ENCODE measurements at places on chromosomes 6 and 20.

GRCh38 chr20:44770484-44771171 lies 25.0 kb downstream of the KCNK15 start:
- DNase-seq: no peak

- DNase-seq: no peak
These were observed 70.6 kb downstream of the HDDC2 start for GRCh38 chr6:125231133-125231532.

DNA sequence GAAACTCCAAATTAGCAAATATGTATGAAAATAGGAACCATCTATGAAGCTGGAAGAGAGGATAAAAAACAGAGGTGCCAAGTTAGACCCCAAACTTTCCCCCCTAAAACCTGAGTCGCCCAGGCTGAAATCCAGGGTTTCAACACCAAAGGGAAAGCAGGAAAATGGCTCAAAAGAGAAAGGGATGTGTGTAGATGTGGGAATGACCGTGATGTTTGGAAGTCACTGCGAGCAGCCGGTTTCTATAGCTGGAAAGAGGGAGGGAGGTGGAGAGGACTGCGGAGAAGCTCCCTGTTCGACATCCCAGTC lies 4.5 kb downstream of the RING1 start:
- DNase-seq: no peak

DNA sequence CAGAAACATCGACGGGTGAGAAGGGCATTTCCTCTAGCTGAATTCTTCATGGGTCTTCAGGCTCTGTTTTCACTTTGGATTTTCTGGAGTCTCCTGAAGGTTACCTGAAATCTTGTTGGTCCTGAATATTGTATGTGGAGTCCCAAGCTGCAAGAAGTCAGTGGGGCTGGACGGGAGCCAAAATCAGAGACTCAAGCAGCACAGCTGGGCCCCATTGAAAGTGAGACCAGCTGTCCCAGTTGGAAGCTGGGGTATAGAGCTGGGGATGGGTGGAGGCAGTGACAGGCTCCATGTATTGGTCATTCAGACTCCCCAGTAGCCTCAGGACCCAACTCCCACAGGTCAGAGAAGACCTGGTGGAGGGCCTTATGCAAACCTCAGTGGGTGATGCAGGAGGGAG lies 111.3 kb upstream of the MLN start:
- DNase-seq: no peak

DNA sequence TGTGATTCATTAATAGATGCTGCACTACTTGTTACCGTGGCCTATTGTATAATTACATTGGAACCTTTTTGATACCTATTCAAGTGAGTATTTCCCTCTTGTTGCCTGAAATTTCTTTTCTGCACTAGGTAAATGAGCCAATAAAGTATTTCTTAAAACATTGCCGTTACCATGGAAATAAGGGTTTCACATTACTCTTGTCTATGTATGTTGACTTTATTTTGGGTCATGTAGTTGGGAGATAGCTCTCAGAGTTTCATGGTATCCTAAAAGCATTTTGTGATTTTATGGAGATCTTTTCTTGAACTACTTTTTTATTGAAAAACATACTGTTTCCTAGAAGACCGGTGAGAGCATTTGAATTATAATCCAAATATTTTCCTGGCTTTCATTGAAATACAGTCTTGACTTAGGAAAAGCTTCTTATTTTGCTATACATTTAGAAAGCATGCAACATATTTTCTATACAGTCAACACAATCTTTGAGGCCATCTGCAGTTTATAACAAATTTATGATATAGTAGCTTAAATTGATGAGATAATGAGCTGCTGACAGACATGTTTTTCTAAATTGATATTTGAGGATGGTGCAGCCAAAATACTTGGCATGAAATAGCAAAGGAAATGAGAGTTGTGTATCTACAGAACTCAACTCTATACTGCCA lies 650.4 kb downstream of the RFPL4B start:
- no peak for DNase-seq

- DNase-seq: no peak
These were observed 20.8 kb downstream of the SRC start for GRCh38 chr20:37366743-37367142.
